ENCODE measurements at places on chromosomes 4 and X. TPM values are rescaled to one million over a fixed set of nuclear protein-coding genes. Genes with fewer than 3 reads are reported as not detected.

DNA sequence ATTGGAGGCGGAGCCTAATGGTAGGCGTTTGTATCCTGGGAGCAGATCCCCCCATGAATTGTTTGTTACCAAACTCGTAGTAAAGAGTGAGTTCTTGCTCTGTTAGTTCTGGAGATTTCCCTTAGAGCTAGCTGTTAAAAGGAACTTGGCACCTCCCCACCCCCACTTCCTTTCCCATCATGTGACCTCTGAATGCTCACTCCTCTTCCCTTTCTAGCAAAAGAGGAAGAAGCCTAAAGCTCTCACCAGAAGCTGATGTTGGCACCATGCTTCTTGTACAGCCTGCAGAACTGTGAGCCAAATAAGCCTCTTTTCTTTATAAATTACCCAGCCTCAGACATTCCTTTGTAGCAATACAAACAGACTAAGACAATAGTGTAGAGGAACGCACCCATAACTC, 13.8 kb upstream of the ATOH1 start:
- no peak for DNase-seq

DNA sequence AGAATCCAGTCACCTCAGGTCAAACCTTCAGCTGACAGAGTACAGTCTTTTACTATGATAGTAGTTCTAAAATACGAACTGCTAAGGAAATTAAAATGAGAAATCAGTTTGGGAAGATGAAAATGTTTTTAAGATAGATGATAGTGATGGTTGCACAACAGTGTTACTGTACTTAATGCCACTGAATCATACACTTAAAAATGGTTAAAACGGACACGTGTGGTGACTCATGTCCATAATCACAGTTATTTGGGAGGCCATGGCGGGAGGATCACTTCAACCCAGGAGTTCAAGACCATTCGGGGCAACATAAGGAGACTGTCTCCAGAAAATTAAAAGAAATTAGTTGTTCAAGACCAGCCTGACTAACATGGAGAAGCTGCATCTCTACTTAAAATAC, 41.4 kb downstream of the ABHD18 start:
- no peak for DNase-seq

DNA sequence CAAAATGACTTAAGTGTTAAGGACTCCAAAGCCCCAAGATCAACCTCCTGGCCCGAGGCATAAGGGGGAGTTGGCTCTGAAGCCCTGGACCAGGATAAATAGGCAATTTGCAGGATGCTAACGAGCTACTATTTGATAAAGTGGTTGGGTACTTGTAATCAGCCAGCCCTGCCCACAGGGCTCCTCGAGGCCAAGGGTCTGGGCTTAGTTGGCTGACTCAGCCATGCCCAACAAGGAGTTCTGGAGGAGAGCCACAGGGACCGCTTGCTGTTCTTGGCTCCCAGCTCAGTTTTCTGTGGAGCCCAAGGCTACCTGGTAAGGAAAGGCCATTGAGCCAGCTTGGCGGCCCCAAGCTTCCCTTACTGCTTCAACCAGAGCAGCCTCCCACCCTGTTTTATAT, 7.8 kb downstream of the HMGB3 start:
- DNase-seq, result no peak

DNA sequence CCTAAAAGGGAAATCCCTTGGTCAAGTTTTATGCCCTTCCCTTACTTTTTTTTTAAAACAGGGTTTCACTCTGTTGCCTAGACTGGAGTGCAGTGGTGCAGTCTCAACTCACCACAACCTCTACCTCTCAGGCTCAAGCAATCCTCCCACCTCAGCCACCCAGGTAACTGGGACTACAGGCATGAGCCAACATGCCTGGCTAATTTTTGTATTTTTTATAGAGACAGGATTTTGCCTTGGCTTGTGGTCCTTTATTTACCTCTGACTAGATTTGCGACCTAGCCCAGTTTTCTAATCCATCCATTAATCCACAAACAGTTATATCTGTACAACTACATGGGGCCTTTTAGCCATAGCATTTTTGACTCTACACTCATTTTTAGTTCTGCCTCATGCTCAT, 23.7 kb downstream of the CDS1 start:
- DNase-seq, result no peak

GRCh38 chrX:66164931-66165330, 884 bp downstream of the HEPH start:
- no peak for DNase-seq

The PRDM8 gene
- total RNA-seq, result 6.2 TPM

The ADH6 gene
- total RNA-seq, result not detected

The BEX2 gene
- total RNA-seq, result 11.6 TPM
